ENCODE measurements at places on chromosomes 16 and 17.

DNA sequence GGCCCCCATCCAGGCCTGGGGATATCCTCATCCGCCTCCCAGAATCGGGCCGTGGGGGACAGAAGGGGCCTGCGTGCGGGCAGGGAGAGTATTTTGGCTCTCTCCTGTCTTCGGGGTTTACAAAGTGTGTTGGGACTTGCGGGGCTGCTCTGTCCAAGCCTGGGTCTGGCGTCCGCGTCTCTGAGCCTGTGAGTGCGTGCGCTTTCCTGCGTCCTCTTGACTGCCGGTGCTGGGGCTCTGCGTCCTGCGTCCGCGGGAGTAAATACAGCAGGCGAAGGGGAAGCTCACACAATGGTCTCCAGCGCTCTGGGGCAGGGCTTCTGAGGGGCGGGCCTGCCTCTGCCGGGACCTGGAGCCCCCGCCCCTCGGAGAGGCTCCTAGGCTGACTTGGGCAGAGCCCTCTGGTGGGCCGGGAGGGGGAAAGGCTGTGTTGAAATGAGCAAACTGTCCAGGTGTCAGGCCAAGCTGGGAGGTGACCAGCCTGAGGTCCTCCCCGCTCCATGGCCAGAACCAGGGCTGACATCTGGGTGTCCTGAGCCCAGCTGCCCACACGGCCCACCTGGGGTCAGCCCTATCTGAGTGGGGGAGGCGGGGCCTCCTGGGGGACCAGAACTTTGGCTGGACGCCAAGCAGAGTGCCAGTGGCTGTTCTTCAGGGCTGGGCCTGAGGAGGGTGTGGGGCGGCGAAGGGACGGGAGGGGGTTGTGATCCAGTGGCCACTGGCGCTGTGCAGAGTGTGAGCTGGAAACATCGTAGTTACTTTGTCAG, 233.6 kb downstream of the SEC14L1 start:
- DNase-seq: no peak

DNA sequence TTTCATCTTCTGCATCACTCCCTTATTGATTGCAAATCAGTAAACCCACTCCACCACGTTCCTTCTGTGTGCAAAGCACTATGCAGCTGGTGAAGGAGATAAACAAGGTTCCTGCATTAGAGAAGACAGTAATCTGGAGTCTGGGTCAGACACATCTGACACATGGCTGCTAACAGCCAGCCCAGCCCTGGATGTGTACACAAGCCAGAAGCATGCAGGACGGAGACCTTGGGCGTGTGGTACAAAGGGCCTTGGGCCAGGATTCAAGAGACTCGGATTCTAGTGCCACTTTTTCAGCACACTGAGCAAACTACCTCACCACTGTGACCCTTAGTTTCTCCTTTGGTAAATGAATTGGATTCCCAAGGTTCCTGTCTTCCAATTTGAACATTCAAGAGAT, 86.6 kb upstream of the DNAH9 start:
- no peak for DNase-seq

- DNase-seq: no peak
Observed at GRCh38 chr17:57109393-57110151, 24.5 kb downstream of the AKAP1 start.

DNA sequence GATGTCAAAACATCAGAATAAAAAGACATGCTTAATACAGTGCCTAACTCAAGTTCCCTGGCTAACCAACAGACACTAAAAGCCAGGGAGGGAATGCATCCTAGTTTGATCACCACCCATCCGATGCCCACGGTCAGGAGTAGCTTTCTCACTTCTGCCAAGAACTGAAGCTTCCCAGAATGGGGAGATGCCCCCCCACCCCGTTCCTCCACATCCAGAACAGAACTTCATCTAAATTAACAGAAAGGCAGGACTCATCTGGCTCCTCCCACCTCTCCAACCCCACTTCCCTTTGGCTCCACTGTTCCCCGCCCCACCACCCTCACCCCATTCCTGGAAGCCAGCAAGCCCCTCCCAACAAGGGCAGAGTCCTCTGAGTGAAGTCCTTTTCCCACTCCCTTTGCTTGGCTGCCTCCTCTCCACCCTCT, 33.7 kb downstream of the GDE1 start:
- DNase-seq: no peak

GRCh38 chr16:13296206-13296605, 394.8 kb downstream of the SHISA9 start:
- DNase-seq: no peak

DNA sequence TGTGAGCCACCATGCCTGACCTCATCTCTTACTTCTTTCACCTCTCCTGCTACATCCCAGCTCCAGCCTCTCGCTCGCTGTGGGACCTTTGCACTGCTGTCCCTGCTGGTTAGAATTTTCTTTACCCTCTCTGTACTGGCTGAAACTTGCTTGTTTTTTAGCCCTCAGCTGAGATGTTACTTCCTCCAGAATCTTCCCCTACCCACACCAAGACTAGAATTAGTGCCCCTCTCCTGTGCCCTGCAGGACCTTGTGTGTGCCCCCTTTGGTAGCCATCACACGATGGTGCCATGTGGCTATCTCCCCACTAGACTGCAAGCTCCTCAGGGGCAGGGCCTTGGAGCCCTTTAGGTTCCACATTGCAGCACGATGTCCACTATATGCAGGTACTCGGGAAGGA, 84.1 kb downstream of the AIPL1 start:
- no peak for DNase-seq

Measured in GM04503 (cell line).